Left forelimb (tissue), 1 donor: ENCODE measurements at places on chromosomes 4 and X.

GRCh38 chrX:5650904-5651303 is 577.8 kb downstream of the NLGN4X start:
- DNase-seq: no peak

DNA sequence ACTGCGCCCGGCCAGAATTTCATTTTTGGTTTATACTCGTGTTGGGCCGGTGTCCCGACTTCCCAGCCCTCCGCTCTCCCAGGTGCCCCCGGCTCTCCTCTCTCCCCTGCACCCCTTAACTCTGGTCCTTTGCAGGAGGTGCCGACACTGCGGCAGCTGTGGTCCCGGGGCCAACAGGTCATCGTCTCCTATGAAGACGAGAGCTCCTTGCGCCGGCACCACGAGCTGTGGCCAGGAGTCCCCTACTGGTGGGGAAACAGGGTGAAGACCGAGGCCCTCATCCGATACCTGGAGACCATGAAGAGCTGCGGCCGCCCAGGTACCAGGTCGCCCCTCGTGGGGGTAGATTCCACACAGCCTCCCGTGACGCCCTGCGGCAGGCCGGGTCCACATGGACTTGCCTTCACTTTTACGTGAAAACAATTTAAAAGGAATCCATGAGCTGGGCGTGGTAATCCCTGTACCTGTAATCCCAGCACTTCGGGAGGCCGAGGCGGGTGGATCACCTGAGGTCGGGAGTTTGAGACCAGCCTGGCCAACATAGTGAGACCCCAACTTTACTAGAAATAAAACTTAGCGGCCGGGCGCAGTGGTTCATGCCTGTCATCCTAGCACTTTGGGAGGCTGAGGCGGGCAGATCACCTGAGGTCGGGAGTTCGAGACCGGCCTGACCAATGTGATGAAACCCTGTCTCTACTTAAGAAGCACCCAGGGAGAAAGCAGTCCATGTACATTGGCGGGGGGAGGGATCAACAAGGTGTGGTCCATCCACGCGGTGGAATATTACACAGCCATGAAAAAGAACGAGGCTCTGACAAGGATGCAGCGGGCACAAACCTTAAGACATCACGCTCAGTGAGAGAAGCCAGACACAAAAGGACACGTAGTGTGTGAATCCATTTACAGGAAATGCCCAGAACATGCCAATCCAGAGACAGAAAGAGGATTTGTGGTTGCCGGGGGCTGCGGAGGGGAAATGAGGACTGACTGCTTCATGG is 12.0 kb downstream of the PLCXD1 start:
- DNase-seq: no peak

- DNase-seq: peak; percentile 55
Observed at GRCh38 chr4:8817096-8817812, 54.4 kb downstream of the HMX1 start.

GRCh38 chrX:21907260-21907659 is 33.2 kb upstream of the SMS start:
- DNase-seq: no peak

GRCh38 chrX:43176686-43177085 is 398.7 kb upstream of the PPP1R2C start:
- DNase-seq: no peak

GRCh38 chrX:120647127-120647526 is 17.3 kb upstream of the C1GALT1C1 start:
- DNase-seq: no peak

GRCh38 chr4:54228056-54228527 is 1.0 kb upstream of the PDGFRA start:
- peak; percentile 89 for DNase-seq

DNA sequence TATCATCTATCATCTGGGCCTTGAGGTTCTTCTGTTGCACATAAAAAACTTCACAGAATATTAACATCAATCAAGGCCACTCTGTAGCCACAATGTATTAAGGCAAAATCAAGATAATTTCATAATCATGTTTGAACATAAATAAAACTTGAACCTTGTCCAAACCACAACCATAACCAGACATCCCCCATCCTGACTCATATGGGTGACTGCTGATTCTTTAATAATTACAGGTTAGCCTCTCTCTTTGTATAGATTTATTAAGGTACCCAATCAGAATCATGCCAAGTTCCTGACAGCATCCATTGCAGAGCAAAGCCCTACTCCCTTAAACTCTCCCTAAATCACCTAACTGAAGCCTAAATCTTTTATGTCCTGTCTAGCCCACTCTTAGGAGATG is 16.7 kb upstream of the AREG start:
- no peak for DNase-seq

DNA sequence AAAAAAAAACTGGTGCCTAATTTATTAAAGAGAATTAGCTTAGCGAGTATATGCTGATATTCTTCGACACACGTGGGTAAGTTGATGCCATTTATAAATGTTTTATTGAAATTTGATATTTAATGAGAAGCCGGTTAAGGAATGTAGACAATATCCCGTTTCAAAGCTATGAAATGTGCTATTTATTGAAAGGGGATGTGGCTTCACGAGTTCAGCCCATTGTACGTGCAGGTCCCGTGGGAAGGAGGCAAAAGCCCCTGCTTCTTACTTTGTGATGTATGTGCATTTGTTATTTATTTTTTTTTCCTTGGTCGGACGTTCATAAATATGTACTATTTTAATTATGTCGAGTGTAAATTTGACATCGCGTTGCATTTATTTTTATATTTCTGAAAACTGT is 20.2 kb downstream of the SHOX start:
- no peak for DNase-seq
